ENCODE measurements at places on chromosomes 16 and 17.

DNA sequence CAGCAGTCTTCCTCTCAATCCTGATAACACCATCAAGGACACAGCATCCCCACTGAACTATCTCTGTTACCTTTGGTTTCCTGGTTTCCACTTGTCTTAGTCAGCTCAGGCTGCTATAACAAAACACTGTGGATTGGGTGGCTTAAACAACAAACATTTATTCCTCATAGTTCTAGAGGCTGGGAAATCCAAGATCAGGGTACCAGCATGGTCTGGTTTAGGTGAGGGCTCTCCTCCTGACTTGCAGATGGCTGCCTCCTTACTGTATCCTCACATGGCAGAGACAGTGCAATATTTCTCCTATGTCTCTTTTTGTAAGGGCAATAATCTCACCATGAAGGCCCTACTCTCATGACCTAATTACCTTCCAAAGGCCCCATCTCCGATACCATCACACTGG lies 103.2 kb upstream of the AXIN2 start:
- DNase-seq, result no peak

GRCh38 chr17:14161419-14161818 lies 75.2 kb downstream of the CDRT15 start:
- no peak for DNase-seq

GRCh38 chr16:83762992-83763358 lies 44.8 kb upstream of the HSBP1 start:
- no peak for DNase-seq

DNA sequence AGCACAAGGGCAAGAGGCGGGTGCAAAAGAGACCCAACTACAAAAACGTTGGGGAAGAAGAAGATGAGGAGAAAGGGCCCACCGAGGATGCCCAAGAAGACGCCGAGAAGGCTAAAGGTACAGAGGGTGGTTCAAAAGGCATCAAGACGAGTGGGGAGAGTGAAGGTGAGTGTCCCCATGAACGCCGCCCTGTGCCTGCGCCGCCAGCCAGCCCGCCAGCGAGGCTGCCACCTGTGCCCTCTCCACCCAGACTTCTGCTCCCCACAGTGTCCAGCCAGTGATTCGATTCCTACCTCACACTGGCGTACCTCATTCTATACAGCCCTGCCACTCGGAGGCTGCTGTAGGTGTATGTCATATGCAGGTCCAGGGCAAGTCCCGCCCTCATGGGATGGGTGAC lies 58.8 kb downstream of the CLEC16A start:
- DNase-seq, result no peak

GRCh38 chr17:19237389-19238166 lies 412 bp downstream of the EPN2 start:
- DNase-seq, result peak; percentile 69

- DNase-seq, result no peak
Observed at GRCh38 chr16:4213737-4214136, 28.1 kb downstream of the SRL start.

DNA sequence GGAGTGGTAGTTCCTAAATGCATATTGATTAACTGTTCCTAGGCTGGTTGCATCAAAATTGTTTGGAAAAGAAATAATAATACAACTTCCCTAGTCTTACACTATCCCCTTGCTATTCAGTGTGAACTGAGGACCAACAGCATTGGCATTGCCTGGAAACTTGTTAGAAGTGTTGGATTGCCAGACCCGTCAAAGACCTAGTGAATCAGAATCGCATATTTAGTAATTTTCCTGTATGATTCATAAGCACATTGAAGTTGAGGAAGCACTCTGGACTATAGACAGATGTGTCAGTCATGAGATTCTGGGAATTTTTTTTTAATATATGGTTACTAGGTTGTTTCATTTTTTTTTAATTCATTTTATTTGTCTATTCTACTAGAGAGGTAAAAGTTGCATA lies 34.7 kb upstream of the KCNJ16 start:
- DNase-seq, result no peak

- peak; percentile 64 for DNase-seq
Observed at GRCh38 chr16:4327386-4328045, 11.6 kb downstream of the GLIS2 start.

GRCh38 chr16:59478838-59479237 lies 744.7 kb upstream of the GOT2 start:
- DNase-seq, result no peak

DNA sequence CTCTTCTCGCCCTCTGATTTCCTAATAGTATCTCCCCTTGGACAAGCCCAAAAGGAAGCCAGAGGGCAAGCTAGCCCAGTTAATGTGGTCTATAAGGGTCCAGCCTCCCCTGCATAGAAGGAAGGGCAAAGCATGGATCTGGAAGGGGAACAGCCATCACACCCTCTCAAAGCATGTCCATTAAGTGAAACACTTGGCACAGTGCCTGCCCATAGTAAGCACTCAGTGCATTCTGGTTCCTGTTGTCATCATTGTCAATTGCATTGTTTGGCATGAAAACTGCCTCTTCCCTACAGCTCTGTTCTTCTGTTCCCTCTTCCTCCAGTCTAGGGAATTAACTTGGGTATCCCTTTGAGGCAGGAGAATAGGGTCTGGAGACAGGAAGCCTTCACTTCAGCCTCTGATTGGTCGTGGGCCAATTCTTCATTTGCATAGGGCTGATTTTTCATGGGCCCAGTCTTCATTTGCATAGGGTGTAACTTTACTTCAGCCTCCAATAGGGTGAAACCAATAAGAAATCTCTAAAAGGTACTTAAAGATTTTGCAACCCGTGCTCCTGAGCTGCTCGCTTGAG lies 81.4 kb downstream of the C17orf67 start:
- no peak for DNase-seq
